ENCODE measurements at places on chromosomes 7 and 10. TPM values are rescaled to one million over a fixed set of nuclear protein-coding genes. Genes with fewer than 3 reads are reported as not detected.

GNAI1 gene
- total RNA-seq, result 39.2 TPM

TUBB8 gene
- 0.46 TPM for total RNA-seq

GNG11 gene
- not detected for total RNA-seq

FAM180A gene
- not detected for total RNA-seq

RBP3 gene
- total RNA-seq, result not detected

SFTPA1 gene
- total RNA-seq, result 0.22 TPM

IGF2BP3 gene
- 99.3 TPM for total RNA-seq

CTAGE4 gene
- 2.5 TPM for total RNA-seq

H2BK1 gene
- total RNA-seq, result not detected

TAS2R3 gene
- 3.2 TPM for total RNA-seq

ELOVL3 gene
- not detected for total RNA-seq

Data from type B pancreatic cell (in vitro differentiated cells).